Stimulated activated CD4-positive, alpha-beta T cell treated with anti-CD3 and anti-CD28 coated beads, Interleukin-15, amount 100 ng/mL, for 24 hours (primary cell): ENCODE measurements at places on chromosomes 1 and 21.

DNA sequence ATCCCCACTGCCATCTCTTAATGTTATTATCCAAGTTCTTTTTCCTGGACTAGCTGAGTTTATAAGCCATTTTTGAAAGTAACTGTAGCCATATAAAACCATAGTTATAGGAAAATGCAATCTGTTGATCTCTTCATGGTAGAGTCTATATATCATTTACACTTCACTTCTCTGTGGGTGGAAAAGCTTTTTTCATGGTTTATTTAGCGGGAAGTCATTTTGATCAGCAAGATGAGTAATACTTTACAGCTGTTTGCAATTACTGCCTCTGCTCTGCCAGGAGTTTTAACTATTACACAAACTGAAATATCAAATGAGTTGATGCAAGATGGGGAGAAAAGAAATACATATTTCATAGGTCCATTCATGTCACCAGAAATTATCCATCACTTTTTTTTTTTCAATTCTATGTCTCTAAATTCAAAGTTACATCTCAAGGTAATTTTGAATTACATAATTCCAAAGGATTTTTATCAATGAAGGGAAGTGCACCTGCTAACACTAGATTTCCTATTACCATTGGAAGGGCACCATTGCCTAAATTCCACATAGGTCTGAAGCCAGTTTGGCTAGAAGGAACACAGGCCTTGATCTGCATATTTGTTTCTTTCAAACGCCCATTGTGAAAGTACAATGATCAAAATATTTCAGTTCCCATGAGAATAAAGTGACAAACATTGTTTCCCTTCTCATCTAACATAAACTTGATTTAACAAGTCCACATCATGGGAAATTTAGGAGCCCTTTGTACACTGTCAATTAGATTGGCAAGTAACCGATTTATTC, 296.7 kb downstream of the ZNF326 start:
- no peak for DNase-seq

DNA sequence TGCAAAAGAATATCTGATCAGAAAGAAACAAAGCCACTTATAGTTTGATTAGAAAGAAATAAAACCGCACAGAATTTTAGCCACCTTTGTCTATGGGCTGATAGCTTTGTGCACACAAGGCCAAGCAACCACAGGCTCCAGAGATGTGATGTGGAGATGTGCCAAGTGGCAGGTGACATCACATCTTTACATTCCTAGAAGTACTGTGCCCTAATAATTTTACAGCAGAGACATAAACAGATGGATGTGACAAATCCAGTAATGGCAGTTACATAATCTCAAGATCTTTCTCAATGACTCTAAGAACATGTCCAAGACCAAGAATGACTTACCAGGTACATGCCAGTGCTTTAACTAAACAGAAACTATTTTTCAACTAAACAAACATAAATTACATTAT, 159.5 kb downstream of the LTN1 start:
- no peak for DNase-seq

DNA sequence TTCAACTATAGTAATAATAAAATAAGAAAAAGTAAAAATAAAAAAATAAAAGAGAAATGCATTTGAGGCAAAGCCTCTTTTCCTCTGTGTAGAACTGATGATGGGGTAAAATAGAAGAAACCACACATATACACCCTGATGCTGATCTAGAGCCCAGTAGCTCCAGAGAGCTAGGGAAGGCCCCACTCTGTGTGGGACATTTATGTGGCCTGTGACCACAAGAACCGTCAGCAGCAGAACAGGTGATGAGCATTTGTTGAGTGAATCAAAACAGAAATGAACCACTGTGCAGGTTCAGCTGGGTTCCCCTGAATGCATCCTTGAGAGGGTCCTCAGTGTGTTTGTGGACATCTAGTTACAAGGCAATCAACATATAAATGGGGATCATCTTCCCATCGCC, 221.8 kb upstream of the HOOK1 start:
- no peak for DNase-seq

DNA sequence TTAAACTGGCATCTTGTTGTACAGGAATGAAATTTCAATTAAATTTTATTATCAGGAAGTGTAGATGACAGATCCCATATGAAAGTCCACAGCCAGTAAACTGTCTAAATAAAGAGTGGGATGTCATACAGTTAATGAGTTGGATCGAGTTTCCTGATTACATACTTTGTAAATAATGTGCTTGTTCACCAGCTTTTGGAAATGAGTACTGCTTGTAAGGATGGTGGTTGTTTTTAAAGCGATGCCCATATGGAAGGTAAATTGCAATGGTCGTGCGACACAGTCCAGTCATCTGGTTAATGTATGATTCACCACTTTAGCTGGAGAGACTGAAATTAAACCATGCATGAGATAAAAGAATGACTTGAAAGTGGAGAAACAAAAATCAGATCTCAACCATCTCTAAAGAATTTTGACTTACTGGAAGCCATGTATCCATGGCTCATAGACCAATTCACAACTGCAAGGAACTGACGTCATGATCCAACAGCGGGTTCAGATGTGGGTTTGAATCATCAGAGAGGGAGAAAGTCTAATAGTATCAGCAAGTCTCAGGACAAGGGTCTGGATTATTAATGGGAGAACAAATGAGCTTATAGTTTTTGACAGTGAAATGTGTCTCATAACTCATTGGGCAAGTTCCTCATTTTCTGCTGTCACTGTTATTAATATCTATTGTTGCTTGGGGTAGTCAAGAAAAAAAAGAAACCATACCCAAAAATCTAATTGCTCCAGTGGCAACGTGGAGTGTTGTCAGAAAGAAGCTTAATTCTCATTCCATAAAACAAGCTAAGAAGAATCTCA, 49.0 kb downstream of the MAP10 start:
- DNase-seq = no peak

GRCh38 chr1:4585216-4585615, 69.2 kb upstream of the AJAP1 start:
- DNase-seq = peak; percentile 69

DNA sequence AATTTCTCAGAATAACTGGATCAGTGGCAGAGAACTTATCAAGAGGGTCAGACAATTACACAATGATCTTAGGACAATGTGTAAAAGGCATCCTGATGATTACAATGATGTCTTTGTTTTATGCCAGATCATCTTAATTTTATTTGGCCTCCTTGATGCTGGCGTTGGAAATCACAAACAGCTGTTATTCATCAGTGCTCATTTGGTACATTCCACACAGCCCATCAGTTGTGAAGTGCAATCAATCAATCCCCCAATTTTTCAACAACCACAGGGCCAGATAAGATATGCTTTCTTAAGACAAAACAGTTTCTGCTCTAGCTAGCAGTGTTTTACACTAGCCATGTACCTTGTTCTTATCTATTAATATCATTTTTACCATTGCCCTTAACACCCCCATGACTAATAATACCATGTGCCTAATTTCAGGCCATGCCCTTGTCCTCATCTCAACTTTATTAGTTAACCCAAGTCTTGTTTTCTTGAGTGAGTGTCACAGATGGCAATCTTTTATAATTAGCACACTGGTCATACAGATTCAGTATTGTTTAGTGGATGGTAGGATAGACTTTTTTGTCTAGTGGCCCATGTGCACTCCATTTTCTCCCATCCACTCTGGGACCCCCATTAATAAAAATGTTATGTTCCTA, 40.8 kb upstream of the COL24A1 start:
- no peak for DNase-seq

GRCh38 chr1:26109229-26110164, 2.1 kb upstream of the PDIK1L start:
- no peak for DNase-seq

DNA sequence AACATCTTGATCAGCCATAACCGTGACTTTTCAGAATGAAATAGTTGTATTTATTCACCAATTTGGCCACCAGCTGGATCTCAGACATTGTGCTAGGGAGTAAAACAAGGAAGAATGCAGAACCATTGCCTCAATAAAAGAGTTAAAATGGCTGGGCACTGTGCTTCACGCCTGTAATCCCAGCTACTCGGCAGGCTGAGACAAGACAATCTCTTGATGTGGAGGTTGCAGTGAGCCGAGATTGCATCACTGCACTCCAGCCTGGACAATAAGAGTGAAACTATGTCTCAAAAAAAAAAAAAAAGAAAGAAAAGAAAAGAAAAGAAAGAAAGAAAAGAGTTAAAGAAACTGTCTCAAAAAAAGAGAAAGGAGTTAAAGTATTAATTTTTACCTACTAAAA, 199.5 kb downstream of the TPR start:
- DNase-seq = no peak

DNA sequence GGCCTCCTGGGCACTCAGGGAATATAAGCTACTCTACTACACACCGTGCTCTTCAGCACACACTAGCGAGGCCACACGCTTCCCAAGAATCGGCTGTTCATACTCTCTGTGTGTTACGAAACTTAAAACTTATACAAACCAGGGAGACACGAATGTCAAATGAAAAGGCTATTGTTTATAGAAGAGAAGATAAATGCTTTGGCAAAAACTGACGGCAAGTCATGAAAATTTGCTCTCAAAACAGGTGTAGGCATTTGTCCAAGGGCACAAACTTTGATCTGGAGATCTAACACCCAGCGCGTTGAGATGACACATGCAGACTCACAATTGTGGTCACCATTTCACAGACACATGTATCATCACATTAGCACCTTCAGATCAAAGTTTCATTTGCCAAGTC, 46.1 kb downstream of the USP48 start:
- peak; percentile 9 for DNase-seq

DNA sequence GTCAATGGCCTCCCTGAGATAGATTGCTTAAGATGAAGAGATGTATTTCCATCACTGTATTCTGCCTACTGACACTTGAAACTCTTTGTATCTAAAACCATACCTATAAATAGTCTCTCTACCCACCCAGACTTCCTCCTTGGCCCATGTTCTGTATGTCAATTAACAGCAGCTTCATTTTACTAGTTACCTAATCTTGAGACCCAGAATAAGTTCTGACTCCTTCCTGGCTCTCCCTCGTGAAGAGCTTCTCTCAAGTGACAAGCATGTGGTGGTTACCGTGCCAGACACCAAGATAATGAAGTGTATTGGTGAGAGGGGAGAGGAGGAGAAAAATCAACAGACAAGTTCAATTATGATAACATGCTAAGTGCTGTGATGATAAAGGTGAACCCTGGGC, 128.8 kb upstream of the RAVER2 start:
- DNase-seq = no peak

- no peak for DNase-seq
These were observed 33.6 kb downstream of the LMO4 start for GRCh38 chr1:87362063-87362833.

- DNase-seq = no peak
These were observed 260.5 kb upstream of the ADGRL2 start for GRCh38 chr1:81540216-81540615.

DNA sequence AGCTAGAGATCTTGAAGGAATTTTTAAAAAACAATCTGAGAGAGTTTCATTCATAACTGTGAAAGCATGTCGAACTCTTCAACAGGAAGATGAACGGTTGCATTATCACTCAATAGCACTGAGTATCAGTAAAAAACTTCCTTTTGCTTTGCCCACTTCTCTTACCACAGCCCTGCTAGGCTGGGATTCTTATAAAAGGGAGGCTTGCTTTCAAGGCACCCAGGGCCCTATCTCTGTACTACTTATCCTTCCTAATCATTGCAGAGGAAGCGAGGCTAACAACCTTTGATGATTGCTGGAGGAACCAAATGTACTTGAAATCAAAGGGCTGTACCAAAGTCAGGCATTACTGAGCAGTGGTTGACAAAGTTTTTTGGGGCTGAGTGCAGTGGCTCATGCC, 71.2 kb downstream of the SNRPE start:
- DNase-seq = no peak

DNA sequence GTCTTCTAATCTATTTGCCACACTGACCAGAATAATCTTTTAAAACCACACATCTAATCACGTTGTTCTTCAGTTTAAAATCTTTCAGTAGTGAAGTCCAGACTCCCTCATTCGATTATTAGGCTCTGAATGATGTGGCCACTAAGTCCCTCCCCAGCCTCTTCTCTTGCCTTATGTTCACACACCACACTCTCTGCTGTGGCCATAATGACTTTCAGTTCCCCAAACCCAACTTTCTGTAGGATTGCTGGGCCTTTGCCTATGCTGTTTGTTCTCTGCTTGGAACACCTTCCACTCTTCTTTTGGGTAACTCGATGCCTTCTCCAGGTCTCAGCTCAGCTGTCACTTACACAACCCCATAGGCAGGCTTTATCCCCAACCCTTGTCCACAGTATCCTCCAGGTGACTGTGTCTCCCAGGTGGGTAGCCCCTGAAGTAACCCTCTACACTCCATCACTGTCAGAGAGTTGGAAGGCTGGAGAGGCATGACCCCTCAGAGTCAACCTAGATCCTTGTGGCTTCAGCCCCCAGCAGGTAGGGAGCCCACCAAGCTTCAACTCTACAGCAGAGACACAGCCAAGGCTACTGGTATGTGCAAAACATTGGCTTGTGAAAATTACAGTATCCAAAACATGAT, 8.4 kb upstream of the SLC37A1 start:
- DNase-seq = no peak
